Glutamatergic neuron (in vitro differentiated cells): ENCODE measurements at places on chromosomes 4 and X.

DNA sequence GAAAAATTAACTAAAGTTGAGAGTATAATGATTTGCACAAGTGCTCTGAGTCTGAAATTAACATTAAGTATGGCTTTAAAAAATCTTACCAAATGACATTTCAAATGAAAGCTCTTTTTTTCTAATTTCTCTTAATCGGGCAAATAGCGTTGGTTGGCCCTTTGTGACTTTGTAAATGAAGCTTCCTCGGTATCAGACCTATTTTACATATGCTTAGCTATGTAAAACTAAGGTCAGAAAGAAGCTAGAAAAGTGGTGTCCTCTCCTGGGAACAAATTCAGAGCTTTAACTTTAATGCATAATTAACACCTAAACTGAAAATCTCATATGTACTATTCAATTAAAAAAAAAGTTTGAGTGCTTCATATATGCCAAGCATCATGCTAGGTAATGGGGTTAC lies 62.7 kb downstream of the N4BP2 start:
- no peak for DNase-seq

DNA sequence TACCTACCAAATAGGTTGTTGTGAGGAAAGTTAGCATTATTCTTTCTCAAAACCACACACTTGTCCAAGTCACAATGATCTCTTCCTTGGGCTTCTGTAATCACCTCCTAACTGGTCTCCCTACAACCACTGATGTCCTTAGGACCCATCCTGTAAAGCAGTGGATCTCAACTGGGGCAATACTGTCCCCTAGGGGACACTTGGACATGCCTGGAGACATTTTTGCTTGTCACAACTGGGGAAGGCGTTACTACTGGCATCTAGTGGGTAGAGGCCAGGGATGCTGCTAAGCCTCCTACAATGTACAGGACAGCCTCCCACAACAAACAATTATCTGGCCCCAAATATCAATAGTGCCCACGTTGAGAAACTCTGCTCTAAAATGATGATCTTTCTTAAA lies 118.7 kb upstream of the AP1S2 start:
- no peak for DNase-seq

GRCh38 chr4:108203377-108203776 lies 34.6 kb upstream of the LEF1 start:
- no peak for DNase-seq

DNA sequence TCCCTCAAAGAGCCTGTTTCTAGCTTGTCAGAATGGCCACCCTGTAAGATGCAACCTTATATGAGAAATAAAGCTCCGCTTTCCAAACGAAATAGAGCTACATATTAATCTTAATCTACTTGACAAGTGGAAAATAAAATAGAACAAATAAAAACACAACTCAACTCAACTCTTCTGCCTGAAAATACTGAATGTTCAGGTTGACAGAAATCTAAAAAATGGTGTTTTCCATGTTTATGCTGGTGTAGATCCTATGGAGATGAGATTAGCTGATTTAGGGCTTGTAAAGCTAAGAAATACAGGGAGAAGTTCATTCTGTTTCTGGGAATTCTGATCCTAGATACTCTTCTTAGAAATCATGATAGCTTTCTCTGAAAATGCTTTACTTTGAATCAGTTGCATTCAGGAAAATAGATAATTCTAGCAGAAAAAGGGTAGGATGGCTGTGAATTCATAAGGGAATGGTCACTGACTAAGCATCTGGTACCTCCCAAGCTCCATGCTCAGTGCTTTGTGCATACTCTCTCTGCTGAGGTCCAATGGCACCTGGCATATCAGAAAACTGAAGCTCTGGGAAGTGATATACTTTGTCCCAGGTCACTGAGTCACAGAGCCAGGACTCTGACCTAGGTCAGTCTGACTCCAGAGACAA lies 89.2 kb upstream of the EXOC1L start:
- no peak for DNase-seq

DNA sequence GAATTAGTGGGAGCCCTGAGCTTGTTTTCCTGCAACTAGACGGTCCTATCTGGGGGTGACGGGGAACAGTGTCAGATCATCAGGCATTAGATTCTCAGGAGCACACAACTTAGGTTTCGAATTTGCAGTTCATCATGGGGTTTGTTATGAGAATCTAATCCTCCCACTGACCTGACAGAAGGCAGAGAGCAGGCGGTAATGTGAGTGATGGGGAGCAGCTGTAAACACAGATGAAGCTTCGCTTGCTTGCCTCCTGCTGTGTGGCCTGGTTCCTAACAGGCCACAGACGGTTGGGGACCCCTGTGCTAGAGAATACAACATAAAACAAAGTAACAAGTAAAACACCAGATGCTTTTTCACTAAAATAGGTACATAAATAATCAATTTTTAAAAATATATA lies 86.2 kb upstream of the BLTP1 start:
- peak; percentile 23 for DNase-seq

GRCh38 chr4:108155373-108155772 lies 13.4 kb downstream of the LEF1 start:
- no peak for DNase-seq

DNA sequence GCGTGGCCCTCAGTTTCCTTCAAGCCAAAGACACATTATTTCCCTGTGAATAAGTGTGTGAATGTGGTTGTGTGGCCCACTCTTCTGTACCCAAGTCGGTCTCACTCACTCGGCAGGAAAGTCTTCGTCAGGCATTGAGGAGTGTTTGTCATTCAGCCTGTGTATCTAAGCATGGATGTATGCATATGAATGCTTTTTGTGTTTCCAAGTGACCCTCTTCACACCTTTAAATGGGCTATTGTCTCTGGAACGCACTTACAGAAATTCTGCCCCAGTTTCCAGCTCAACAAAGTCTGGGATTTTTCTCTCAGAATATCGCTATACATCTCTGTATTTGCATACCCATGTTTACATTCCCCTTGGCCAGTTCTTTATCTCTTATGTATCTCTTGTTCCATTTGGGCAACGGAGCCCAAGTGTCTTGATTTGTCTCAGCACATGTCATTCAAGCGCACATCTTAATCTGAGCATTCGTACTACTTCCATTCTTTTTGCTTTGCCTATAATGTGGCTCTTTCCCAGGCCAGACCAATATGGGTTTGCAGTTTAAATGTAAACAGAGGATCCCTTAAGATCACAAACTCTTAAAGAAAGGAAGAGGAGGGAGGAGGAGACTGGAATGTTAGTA lies 4.8 kb downstream of the BCOR start:
- no peak for DNase-seq

DNA sequence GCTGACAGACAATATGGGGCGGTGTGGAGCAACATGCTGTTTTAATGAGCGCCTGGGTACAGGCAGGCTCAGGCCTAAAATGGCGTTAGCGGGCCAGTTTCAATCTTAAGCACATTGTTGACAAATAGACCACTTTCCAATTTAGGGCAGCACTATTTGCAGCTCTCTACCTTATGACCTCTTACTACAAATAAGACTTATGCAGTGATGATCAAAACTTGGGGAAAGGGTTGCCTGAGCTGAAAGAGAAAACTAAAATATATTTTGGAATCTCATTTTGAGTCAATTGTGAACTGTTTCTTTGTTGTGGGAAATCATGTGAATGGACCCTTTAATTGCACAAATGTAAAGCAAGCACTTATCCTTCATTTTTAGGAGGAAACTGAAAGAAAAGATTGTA lies 25.5 kb upstream of the GPAT3 start:
- no peak for DNase-seq

DNA sequence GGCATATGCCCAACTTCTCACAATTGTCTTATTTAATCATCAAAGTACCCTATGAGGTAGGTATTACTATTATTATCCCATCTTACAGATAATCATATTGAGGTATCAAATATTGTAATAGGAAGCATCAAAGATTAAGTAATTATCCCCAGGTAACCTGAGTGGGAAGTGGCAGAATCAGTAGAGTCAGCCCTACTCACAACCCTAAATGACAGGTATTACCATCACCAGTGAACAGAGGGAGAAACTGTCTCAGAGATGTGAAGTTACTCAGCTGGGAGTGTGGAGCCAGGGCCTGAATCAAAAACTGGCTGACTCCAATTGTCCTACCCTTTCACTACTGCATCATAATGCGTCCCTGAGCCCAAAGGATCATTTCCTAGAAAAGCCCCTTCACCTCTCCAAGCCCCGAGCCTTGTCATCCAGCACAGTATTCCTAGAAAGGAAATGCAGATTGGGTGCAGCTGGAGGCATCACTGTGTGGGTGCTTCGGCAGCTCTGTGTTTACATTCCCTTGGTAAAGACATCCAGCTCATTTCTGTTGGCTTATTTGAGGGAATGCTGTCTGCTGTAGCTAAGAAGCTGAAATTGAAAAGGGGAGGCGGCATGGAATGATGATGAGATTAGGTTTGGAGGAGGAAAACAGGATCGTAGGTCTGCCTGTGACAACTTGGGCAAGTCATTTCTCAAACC lies 72.8 kb downstream of the DHX15 start:
- no peak for DNase-seq

GRCh38 chr4:5900844-5901243 lies 8.0 kb upstream of the CRMP1 start:
- no peak for DNase-seq
